ENCODE measurements at places on chromosomes 12 and 14.

DNA sequence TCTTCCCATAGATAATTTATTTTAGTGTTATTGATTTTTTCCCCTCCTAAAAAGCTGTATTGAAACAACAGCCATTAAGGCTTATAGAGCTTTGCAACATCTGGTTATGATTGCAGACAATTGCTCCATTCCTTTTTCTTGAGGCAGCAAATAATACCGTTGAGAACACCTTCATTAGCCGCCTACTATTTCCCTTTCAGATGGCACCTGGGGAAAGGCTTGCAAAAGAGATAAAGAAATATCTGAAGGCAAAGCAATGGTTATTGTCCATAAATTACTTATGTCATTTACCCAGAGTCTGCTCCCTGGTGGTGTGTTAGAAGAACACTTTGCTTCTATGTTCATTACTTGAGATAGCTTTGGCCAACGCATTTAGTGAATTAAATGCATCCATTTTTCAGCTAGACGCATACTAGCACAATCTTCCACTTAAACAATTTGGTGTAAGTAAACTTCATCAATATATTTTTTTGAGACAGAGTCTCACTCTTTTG, 377.8 kb downstream of the KCNH5 start:
- H3K27me3 ChIP-seq: no peaks in the 10 kb centered on the region
- no peak overlapping the region for H3K27ac ChIP-seq
- no peak overlapping the region for H3K4me3 ChIP-seq

DNA sequence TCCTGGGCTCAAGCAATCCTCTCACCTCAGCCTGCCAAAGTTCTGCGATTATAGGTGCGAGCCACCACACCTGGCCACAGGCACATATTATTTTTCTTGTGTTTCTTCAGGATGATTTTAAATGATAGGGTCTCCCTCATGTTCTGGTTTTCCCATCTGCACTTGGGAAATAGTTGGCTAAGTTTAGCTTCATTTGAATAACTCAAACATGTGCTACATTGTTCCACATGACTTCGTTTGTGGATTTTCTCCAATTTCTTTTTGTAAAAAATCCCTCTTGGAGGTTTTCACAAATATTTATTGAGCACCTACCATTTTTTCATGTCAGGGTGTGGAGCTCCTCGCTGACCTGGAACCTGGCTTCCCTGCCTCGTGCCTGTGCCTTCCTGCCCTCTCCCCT, 55.2 kb upstream of the GNPNAT1 start:
- H3K27me3 ChIP-seq: no peaks in the 10 kb centered on the region
- H3K36me3 ChIP-seq: no peaks in the 10 kb centered on the region
- DNase-seq: no peak
- no peaks in the 10 kb centered on the region for H3K4me1 ChIP-seq
- no peak overlapping the region for H3K27ac ChIP-seq
- no peak overlapping the region for H3K4me3 ChIP-seq

DNA sequence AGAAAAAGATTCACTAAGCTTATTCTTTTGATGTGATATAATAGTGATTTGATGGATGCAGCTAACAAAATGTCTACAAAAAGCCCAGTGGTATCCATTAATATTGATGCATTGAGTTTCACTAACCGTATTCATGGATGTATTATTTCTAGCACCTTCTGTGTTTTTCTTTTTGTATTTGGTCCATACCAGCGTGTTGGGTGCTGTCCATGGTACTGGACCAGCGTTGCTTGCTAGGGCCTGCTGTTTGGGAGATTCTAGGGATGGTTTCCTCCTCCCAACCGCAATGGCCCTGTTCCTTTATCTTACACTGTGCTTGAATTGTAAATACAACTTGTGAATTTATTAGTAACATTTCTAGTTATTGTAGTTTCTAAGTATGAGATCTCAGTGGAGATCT, 31.7 kb downstream of the ANO4 start:
- DNase-seq: no peak
- H3K27me3 ChIP-seq: no peaks in the 10 kb centered on the region
- no peaks in the 10 kb centered on the region for H3K4me1 ChIP-seq

DNA sequence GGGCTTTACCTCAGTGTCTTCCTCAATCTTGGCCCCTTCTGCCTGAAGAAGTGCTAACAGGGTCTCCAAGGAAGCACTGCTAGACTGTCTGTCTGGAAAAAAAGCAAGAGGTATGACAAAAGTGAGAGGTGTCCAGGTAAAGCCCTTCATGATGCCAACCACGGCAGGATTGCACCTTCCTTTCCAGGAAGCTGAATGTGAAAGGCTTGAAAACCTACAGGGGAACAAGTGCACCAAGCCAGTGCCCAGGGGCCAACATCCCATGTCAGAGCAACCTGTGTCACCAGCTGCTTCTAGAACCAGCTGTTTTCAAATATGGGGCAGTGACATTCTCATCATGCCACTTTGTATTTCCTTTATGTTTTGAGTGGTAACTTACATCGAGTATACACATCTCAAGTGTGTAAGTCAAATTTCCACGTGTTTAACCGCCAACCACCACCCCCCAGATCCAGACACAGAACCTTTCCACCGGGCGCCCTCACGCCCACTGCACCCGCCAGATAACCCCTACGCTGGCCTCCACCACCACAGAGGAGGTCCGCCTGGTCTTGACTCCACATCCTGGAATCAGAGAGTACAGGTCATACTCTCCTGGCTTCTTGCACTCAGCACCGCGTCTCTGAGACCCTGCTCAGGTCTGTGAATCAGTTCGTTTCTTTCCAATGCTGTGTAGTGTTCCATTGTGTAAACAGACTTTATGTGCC, 27.3 kb downstream of the VPS37B start:
- H3K4me3 ChIP-seq: no peak overlapping the region
- DNase-seq: no peak
- H3K27me3 ChIP-seq: no peaks in the 10 kb centered on the region
- H3K36me3 ChIP-seq: peaks cover 67% of the 10 kb centered on the region

DNA sequence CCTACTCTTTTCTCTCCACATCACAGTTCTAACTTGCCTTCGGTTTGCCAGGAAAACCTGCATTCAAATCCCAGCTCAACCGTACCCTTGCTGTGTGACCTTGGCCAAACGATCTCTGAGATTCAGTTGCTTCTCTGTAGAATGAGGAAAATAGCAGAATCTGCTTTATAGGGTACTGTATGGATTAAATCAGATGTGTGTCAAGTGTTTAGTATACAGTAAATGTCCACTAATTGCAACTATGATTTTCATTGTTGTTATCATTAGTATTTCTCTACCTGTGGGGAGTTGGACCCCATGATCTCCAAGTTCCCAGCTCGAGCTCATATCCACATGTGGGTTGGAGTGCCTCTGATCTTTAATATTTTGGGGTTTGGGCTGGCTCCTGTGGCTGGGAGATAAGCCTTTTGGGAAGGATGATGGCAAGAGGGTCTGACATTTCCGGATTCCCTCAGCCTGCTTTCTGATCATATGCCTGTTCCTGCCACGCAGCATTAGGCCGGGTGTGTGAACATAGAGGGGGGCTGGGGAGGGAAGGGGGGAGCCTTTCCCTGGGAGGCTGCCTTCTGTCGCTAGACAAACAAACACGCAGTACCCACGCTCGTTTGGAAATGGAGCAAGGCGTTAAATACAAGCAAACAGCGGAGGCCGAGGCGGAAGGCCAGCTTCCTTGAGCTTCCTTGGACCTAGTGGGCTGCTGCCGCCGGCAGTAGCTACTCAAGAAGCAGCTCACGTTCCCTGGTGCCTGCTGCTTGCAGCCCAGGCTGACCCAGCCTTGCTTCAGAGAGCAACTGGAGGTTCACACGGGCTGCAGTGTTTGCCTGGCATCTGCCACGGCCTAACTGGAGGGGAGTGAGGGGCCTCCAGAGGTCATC, 213.5 kb upstream of the LHX5 start:
- DNase-seq: no peak
- no peak overlapping the region for H3K4me3 ChIP-seq
- H3K4me1 ChIP-seq: no peaks in the 10 kb centered on the region
- H3K36me3 ChIP-seq: no peaks in the 10 kb centered on the region
- no peaks in the 10 kb centered on the region for H3K27me3 ChIP-seq

- H3K4me3 ChIP-seq: peak within 1 kb of the TSS; percentile 75
- DNase-seq: peak; percentile 89
- H3K27me3 ChIP-seq: no peaks in the 10 kb centered on the region
- peaks cover 7% of the 10 kb centered on the region for H3K4me1 ChIP-seq
These were observed at the start of gene MAP3K9 for GRCh38 chr14:70809225-70810219. Gene MAP3K9 (minus strand): TSS chr14:70809513. CDS start chr14:70809171, 342 bp downstream.

GRCh38 chr12:93054021-93054420, 124.9 kb upstream of the EEA1 start:
- H3K36me3 ChIP-seq: no peaks in the 10 kb centered on the region
- no peak for DNase-seq
- no peaks in the 10 kb centered on the region for H3K27me3 ChIP-seq
- peaks cover 7% of the 10 kb centered on the region for H3K4me1 ChIP-seq
- H3K27ac ChIP-seq: no peak overlapping the region

- peak; percentile 82 for DNase-seq
- peak overlapping the region; percentile 39 for H3K27ac ChIP-seq
- H3K27me3 ChIP-seq: no peaks in the 10 kb centered on the region
These were observed 108.9 kb upstream of the PLEKHG7 start for GRCh38 chr12:92593734-92594402.

- no peak for DNase-seq
- H3K27me3 ChIP-seq: no peaks in the 10 kb centered on the region
- H3K27ac ChIP-seq: no peak overlapping the region
- H3K4me1 ChIP-seq: no peaks in the 10 kb centered on the region
- no peaks in the 10 kb centered on the region for H3K36me3 ChIP-seq
These were observed 81.8 kb upstream of the PTPRB start for GRCh38 chr12:70719071-70719470.

GRCh38 chr14:91140672-91141071, 26.8 kb downstream of the DGLUCY start:
- peaks cover 1% of the 10 kb centered on the region for H3K36me3 ChIP-seq
- no peak overlapping the region for H3K4me3 ChIP-seq
- H3K27me3 ChIP-seq: no peaks in the 10 kb centered on the region
- H3K4me1 ChIP-seq: peaks cover 6% of the 10 kb centered on the region
- no peak for DNase-seq

DNA sequence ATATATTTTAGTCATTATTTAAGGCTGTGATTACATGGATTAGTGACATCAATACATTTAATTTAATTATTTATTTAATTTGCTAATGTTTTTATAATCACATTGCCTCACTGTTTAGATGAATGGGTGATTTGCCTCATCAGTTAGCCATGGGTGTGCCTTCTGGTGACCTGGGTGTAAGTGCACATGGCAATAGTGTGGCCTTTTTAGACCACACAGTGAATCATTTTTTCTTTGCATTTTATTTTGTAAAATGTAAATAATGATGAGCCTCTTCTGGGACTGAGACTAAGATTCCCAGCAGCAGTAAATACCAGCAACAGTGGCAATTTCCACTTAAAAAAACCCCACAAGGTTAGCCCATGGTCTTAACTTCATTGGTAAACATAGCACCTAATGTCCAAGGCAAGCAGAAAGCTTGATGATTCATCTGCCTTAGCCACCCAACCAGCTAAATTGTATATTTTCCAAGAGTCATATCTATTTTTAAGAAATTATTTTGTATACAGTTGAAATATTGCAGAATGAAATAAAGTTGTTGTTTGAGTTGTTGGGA, 235.9 kb upstream of the NOVA1 start:
- no peak for DNase-seq
- no peaks in the 10 kb centered on the region for H3K4me1 ChIP-seq
- no peaks in the 10 kb centered on the region for H3K36me3 ChIP-seq
- no peak overlapping the region for H3K27ac ChIP-seq

DNA sequence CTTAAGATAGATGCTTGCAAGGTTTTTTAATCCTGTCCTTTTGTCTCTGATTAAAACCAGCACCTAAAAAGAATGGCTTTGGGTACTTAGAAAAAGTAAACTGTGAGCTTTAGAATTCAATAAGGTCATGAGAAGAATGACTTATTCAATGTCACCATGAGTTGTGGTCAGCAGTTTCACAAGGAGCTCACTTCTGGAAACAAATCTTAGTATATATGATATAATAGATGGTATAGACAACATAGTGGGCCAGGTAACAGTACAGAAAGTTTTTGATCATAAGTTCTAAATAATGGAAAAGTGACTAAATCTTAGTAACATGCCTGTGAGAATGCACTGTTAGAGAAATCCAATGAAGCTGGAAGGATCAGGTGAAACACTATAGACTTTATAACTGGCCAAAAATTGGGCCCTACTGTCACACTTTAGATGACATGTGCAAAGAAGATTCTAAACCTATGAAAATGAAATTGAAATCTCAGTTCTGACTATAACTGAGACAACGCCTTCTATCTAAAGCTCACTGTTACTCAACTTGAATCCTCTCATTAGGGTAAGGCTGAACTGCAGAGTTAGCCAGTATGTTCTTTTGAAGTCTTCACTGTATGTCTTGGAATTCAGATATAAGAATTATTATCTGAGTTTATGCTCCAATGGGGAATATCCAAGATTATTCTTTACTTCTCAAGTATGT, 42.4 kb upstream of the RAD51AP1 start:
- H3K36me3 ChIP-seq: peaks cover 26% of the 10 kb centered on the region
- H3K4me3 ChIP-seq: no peak overlapping the region
- no peaks in the 10 kb centered on the region for H3K4me1 ChIP-seq

DNA sequence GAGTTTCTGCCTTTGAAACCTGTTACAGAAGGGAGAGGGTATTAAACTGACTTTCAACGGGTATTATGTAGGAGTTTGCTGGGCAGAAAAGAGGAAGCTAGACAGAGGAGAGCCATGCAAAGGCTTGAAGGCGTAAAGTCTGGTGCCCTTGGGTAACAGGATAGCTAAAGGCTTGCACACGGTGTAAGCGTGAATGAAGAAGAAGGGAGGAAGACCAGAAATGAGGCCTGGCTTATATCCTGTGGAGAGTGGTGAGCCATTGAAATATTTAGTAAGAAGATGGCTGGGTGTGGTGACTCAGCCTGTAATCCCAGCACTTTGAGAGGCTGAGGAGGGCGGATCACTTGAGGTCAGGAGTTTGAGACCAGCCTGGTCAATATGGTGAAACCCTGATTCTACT, 22.6 kb downstream of the SUDS3 start:
- no peak for DNase-seq
- no peaks in the 10 kb centered on the region for H3K4me1 ChIP-seq
- no peaks in the 10 kb centered on the region for H3K27me3 ChIP-seq
- no peak overlapping the region for H3K27ac ChIP-seq
- H3K4me3 ChIP-seq: no peak overlapping the region

- DNase-seq: no peak
- no peaks in the 10 kb centered on the region for H3K27me3 ChIP-seq
- H3K36me3 ChIP-seq: no peaks in the 10 kb centered on the region
- H3K4me3 ChIP-seq: no peak overlapping the region
- no peak overlapping the region for H3K27ac ChIP-seq
- H3K4me1 ChIP-seq: no peaks in the 10 kb centered on the region
These were observed 188.6 kb upstream of the SOX5 start for GRCh38 chr12:24138041-24138440.

DNA sequence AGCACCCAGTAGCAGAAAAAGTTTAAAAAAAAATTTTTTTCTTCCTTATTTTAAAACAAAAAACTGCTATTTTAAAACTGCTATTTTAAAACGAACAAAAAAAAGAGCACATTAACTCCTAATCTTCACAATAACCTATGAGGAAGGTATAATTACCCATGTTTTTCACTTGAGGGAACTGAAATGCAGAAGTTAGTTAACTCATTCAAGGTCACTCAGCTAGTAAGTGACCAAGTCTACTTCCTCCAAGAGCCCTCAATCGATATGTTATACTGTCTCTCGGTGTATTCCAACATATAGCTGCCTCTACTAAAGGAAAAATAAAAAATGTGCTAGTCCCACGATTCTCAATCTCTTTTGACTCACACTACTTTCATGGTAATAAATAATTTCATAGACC, 7.8 kb downstream of the RPAP3 start:
- H3K27me3 ChIP-seq: no peaks in the 10 kb centered on the region
- no peak for DNase-seq
- H3K36me3 ChIP-seq: peaks cover 52% of the 10 kb centered on the region
- no peak overlapping the region for H3K4me3 ChIP-seq
- H3K4me1 ChIP-seq: no peaks in the 10 kb centered on the region
